NCI-H774 (cell line): ENCODE measurements at places on chromosomes 4 and X.

DNA sequence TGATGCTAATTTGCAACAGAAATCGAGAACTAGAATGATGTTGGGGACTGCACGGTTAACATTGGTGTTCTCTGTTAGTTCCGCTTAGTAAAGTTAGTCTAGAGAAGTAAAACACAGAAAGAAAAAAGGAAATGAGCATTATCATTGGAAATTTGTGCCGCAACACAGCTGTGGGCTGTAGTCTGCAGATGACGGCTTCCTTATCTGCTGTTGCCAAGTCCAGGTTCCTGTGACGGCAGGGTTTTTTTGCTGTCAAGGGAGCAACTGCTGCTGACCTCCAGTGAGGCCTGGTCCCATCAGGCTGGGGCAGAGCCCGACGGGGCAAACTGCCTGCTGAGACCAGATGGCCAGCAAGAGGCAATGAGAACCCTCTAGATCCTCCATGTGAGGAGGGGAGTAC, 38.9 kb upstream of the PHEX start:
- no peak for DNase-seq

GRCh38 chr4:40579983-40580382, 49.7 kb downstream of the RBM47 start:
- no peak for DNase-seq

DNA sequence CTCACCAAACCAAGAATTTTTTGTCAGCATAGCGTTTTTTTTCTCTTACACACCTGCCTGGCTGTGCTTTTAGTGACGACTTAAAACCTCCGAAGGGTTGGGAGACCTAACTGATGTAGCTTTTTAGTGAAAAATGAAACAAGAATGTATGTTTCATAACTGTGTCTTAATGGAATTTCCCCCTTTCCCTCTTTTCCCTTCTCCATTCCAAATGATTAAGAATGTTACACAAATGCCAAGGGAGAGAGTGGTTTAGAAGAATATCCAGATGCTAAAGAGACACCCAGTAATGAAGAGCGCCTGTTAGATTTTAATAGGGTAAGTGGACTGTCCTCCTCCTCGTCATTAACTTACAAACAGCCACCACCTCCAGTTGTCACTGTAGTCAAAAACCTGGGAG, 33.2 kb upstream of the TBC1D14 start:
- no peak for DNase-seq

DNA sequence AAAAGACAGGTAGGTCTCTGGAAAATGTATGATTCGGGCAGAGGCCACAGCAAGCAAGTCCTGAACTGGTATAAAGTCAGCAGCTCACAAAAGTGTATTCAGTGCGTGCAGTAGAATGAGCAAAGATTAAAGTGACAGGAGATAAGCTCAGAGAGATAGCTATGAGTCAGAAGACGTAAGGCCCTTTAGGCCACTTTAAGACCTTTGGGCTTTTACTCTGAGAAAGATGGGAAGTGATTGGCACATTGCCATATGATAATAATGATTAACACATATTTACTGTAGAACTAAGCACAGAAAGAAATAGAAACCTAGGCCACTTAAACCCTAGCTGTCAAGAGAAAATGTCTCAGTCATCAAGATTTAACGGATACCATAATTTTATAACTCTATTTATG, 51.7 kb downstream of the TBCK start:
- DNase-seq = no peak

GRCh38 chr4:79134767-79135166, 191.1 kb downstream of the NAA11 start:
- no peak for DNase-seq
